ENCODE measurements at places on chromosomes 3 and 15. TPM values are rescaled to one million over a fixed set of nuclear protein-coding genes. Genes with fewer than 3 reads are reported as not detected.
A peak's percentile ranks its signal among the peaks of the same experiment; 100 is the strongest.

DNA sequence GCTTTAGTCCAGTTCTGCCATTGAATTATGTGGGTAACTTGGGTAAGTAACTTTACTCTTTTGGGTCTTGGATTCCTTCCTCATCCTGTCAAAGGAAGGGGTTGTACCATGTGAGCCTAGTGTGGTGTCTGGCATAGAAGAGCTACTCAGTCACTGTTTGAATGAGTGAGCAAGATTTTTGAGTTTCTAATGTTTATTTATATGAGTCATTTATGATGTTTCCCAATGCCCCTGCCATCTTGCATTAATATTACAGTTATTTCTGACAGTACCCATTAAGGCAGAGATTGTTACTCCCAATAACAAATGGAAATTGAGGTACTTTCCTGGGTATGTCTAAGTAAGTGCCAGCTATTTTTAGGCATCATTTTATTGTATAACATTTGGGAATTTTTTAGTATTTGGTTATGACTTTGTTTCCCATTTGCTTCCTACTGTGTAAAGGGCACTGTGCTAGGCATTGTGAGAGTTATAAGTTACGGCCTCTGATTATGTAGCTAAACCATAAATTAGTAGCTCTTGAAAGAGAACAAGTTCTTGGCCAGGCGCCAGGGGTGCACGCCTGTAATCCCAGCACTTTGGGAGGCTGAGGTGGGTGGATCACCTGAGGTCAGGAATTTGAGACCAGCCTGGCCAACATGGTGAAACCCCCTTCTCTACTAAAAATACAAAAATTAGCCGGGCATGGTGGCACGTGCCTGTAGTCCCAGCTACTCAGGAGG lies 23.5 kb downstream of the NR1D2 start:
- H3K4me3 ChIP-seq, result no peak overlapping the region
- peaks cover 60% of the 10 kb centered on the region for H3K36me3 ChIP-seq
- H3K27ac ChIP-seq, result peak overlapping the region; percentile 38

GRCh38 chr3:8164145-8164544 lies 337.5 kb upstream of the LMCD1 start:
- H3K36me3 ChIP-seq, result no peaks in the 10 kb centered on the region
- no peak overlapping the region for H3K27ac ChIP-seq
- no peaks in the 10 kb centered on the region for H3K4me1 ChIP-seq
- no peak overlapping the region for H3K4me3 ChIP-seq
- no peaks in the 10 kb centered on the region for H3K27me3 ChIP-seq

DNA sequence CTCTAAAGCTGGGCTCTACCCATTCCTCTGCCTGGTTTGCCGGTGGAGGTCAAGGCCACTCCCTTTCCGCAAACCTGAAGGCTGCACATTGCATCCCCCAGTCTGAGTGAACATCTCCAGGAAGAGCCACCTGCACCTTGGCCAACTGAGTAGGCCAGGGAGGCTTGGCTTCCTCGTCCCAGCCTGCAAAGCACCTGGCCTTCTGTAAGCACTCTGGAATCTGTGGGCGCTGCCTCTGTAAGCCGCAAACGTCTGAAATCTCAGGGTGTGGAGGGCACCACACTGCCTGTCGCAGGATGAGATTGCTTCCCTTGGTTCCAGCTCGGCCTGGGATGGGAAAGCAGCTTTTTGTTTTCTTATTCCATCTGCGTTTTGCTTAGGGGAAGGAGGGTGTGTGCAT lies 81.3 kb downstream of the SEC22A start:
- H3K36me3 ChIP-seq, result no peaks in the 10 kb centered on the region
- no peak for DNase-seq
- H3K4me3 ChIP-seq, result no peak overlapping the region

- no peak for DNase-seq
- H3K4me3 ChIP-seq, result no peak overlapping the region
- H3K4me1 ChIP-seq, result no peaks in the 10 kb centered on the region
- no peak overlapping the region for H3K27ac ChIP-seq
Observed at GRCh38 chr3:31481697-31482096, 51.0 kb upstream of the STT3B start.

DNA sequence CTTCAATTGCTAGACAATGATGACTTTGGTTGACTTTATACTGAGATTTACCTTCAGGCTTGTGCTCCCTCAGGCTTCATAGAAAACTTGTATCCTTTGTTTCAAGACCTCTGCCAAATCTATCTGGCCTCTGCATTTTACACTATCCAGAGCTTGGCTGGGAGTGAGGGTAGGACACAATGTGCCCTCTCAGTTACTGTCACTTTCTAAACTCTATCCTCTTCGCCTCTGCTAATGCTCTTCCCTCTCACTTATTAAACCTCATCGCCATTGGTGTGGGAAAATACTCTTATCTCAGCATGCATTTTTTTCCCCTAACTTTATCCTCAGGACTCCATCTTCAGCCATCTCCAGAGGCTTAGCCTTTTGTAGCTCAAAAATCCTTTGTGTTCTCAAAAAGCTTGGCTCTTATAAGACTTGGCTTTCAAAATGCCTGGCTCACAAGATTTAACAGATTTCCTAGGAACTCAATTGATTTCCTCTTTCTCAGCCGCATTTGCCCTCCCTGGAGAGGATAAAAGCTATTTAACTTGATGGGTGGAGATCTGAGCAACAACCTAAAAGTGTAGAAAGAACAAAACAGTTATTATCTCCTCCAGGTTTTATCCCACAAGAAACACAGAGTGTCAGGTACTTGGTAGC lies 28.3 kb downstream of the SUCNR1 start:
- peak overlapping the region; percentile 75 for H3K27ac ChIP-seq
- peak overlapping the region; percentile 55 for H3K4me3 ChIP-seq
- H3K4me1 ChIP-seq, result peaks cover 72% of the 10 kb centered on the region
- H3K27me3 ChIP-seq, result no peaks in the 10 kb centered on the region
- no peak for DNase-seq

DNA sequence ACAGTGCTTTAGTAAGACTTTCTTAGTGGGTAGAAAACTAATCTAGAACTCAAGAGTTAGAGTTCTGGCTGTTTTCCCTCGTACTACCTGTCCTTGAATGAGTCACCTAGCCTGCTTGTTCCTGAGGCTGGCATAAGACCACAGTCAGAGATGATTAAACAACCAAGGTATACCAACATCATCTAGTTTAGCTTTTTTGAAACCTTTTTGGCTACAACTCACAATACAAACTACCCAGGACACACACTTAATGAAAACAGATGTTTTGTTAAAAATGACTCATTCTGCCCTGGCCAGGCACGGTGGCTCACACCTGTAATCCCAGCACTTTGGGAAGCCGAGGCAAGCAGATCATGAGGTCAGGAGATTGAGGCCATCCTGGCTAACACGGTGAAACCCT lies 4.6 kb downstream of the MCCC1 start:
- peaks cover 18% of the 10 kb centered on the region for H3K4me1 ChIP-seq
- no peaks in the 10 kb centered on the region for H3K27me3 ChIP-seq
- no peak overlapping the region for H3K4me3 ChIP-seq
- H3K36me3 ChIP-seq, result peaks cover 18% of the 10 kb centered on the region

DNA sequence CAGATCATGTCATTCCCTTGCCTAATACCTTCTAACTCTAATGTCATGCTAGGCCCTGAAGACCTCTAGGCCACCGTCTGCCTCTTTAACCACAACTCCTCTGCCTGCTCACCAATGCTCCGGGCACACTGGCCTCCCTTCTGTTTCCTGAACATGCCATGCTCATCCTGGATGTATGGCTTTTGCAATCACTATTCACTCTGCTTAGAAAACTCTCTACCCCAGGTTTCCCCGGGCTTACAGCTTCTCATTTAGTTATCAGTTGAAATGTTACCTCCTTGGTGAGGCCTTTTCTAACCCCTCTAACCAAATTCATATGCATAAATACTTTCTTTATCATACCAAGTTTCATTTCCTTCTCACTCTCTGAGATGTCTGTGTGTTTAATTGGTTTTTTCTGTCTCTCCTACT lies 727.8 kb upstream of the CFAP20DC start:
- H3K27ac ChIP-seq, result no peak overlapping the region
- no peak overlapping the region for H3K4me3 ChIP-seq
- peaks cover 18% of the 10 kb centered on the region for H3K4me1 ChIP-seq
- DNase-seq, result no peak
- no peaks in the 10 kb centered on the region for H3K36me3 ChIP-seq
- peaks cover 4% of the 10 kb centered on the region for H3K27me3 ChIP-seq

DNA sequence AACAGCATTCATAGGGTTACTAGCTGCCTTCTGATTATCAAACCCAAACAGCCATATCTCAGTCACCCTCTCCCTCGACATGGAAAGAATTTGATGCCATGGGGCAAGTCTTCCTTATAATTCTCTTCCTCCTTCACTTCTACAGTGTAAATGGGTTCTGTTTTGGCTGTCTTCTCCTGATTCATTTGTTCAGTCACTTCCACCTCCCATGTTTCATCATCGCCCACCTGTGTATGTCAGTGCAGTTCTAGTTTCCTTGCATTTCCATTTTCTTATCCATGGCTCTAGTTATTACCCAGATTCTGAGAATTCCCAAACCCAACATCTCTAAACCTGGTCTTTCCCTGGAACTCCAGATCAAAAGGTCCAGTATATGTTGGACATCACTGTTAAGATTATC lies 41.0 kb downstream of the RIOX2 start:
- DNase-seq, result no peak
- H3K4me1 ChIP-seq, result peaks cover 12% of the 10 kb centered on the region
- H3K27me3 ChIP-seq, result peaks cover 2% of the 10 kb centered on the region
- peaks cover 20% of the 10 kb centered on the region for H3K36me3 ChIP-seq
- no peak overlapping the region for H3K27ac ChIP-seq

DNA sequence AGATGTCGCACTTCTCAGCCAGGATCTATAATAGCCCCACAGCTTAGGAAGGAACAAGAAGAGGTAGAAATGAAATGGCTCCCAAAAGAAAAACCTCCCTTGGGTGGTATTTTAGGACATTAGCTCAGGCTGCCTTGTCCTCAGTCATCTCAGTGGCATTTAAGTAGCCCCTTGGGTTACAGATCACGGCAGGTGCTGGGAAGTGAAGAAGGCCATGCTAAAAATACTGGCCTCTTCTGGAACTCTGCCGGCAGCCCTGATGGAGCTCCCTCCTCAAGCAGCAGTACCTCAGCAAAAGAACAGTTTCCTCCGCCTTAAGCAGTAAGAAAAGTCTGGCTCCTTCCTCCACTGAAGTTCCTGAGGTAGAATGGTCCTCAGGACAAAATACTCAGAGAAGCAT lies 7.3 kb upstream of the TPM1 start:
- H3K27me3 ChIP-seq, result no peaks in the 10 kb centered on the region
- no peak overlapping the region for H3K27ac ChIP-seq
- no peak for DNase-seq
- H3K4me3 ChIP-seq, result no peak overlapping the region
- peaks cover 30% of the 10 kb centered on the region for H3K4me1 ChIP-seq

- no peaks in the 10 kb centered on the region for H3K36me3 ChIP-seq
- no peak overlapping the region for H3K4me3 ChIP-seq
- H3K27me3 ChIP-seq, result peaks cover 3% of the 10 kb centered on the region
- no peak overlapping the region for H3K27ac ChIP-seq
Observed at GRCh38 chr3:109644746-109645145, 307.4 kb upstream of the DPPA4 start.

GRCh38 chr15:49085696-49086459 lies 39.6 kb upstream of the SECISBP2L start:
- no peaks in the 10 kb centered on the region for H3K36me3 ChIP-seq
- H3K4me3 ChIP-seq, result no peak overlapping the region
- DNase-seq, result no peak

Gene FEZF2
- total RNA-seq, result not detected

Gene KNSTRN
- total RNA-seq, result 27.7 TPM

Gene MEX3B
- 4.8 TPM for total RNA-seq

Gene CAMKV
- total RNA-seq, result not detected

Gene C15orf62
- not detected for total RNA-seq
